ENCODE measurements at places on chromosomes 16 and 17.

DNA sequence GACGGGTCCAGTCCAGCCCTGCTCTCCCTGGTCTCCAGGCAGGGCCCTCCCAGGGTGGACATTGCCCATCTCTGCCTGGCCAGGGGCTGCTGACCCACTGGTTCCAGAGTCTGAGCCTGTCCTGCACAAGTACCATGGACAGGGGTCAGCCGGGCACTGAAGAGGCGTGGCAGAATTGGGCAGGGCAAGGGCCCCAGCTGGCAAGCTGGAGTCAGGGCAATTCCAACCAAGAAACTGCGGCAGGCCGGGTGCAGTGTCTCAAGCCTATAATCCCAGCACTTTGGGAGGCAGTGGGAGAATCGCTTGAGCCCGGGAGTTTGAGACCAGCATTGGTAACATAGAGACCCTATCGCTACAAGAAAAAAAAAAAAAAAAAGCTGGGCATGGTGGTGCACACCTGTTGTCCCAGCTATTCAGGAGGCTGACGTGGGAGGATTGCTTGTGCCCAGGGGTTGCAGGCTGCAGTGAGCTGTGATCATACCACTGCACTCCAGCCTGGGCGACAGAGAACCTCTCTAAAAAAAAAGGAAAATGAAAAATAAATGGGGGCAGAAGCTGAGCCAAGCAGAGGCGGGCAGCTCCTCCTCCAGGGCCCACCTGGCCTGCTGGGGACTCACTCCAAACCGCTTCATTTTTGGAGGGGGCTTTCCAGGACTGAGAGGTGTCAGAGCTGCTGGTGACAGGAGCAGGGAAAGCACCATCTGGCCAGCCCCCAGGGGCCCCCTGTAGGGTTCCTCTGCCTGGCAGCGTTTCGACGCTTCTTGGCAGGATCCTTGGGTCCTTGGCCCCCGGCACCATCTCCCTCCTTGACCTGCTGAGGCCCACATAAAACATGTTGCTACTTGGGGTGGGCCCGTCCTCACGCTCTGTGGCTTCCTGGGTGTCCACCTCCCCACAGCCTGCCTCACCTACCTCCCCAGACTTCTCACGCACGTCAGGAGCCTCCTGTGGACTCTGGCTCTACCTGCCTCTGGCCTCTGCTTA is 2.9 kb upstream of the MAFG start:
- no peak for DNase-seq

- DNase-seq, result no peak
These were observed 16.4 kb downstream of the LYRM1 start for GRCh38 chr16:20916942-20917341.

GRCh38 chr17:82369211-82369610 is 2.4 kb upstream of the UTS2R start:
- DNase-seq, result no peak

DNA sequence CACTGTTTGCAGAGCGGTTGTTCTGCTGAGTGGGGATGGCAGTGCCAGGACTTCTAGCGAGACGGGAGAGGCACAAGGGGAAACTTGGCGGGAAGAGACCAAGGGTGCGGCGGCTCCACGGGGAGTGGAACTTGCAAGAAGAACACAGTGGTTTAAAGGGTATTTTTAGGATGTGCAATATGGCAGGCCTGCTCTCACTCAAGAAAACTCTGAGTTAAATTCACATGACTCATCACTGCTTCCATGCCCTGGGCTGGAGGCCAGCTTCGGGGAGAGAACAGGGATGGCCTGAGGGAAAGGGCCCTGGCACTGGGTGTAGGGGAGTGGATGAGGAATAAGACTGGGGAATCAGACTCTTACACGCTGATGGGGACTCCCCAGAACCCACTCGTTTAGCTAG is 13.3 kb upstream of the CD300LD start:
- DNase-seq, result no peak

DNA sequence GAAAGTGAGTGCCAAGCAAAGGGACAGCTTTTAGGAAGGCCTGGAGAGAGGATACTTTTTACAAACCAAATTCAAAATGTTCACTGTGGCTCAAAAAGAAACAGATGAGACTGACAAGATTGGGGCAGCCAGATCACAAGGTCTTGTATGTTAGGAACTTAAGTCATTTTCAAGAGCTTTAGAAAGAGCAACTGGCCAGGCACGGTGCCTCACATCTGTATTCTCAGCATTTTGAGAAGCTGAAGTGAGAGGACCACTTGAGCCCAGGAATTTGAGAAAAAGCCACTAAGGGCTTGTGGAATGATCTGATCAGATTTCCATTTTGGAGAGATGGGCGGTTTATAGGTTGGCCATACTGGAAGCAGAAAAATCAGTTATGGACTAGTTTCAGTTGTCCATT is 17.2 kb downstream of the SPAG9 start:
- DNase-seq, result no peak

GRCh38 chr16:24728891-24729242 is 584 bp upstream of the TNRC6A start:
- no peak for DNase-seq

DNA sequence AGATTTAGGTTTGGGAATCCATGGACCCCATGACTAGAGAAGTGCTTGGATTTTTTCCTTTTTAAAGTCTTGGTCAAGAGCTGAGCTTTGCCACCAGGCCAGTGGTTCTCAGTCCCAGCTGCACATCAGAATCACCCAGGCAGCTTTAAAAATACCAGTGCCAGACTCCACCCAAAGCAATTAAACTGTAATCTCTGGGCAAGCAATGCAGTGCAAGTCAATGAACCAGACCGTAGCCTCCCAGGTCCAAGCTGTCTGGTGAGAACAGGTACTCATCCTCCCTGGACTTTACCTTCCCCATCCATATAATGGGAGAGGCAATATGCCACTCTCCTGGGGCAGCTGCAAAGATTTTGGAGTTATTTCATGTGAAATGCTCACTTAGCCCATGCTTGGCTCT is 223.1 kb upstream of the CDH5 start:
- DNase-seq, result no peak

GRCh38 chr17:74919440-74920305 is 3.4 kb downstream of the USH1G start:
- DNase-seq, result no peak

- no peak for DNase-seq
These were observed 24.2 kb downstream of the SPACA3 start for GRCh38 chr17:33015716-33016346.

All from stimulated activated CD4-positive, alpha-beta T cell treated with anti-CD3 and anti-CD28 coated beads, Interleukin-4, amount 100 ng/mL, for 48 hours (primary cell).